Dermis microvascular lymphatic vessel endothelial cell (primary cell): ENCODE measurements at places on chromosomes 13 and 19. TPM values are rescaled to one million over a fixed set of nuclear protein-coding genes. Genes with fewer than 3 reads are reported as not detected.

Gene FUT1
- 6.0 and 7.7 TPM in 2 replicates for total RNA-seq

Gene GRIN3B
- total RNA-seq = 0.25 and 0.26 TPM in 2 replicates

Gene IPO5
- 140 and 150 TPM in 2 replicates for total RNA-seq

Gene DZIP1
- 0.90 and 1.9 TPM in 2 replicates for total RNA-seq

Gene TMEM238
- total RNA-seq = 0.26 and 0.63 TPM in 2 replicates

Gene LENG9
- 4.0 and 4.9 TPM in 2 replicates for total RNA-seq

Gene ZNF729
- not detected in 2 replicates for total RNA-seq

Gene ICAM5
- total RNA-seq = under 0.01 TPM in 1 of 2 replicates, not detected in the other

Gene FEM1A
- total RNA-seq = 11.6 and 16.9 TPM in 2 replicates

Gene PSG6
- not detected in 2 replicates for total RNA-seq

Gene OBI1
- total RNA-seq = 19.5 and 20.7 TPM in 2 replicates
